ENCODE measurements at places on chromosomes 1 and 21.

DNA sequence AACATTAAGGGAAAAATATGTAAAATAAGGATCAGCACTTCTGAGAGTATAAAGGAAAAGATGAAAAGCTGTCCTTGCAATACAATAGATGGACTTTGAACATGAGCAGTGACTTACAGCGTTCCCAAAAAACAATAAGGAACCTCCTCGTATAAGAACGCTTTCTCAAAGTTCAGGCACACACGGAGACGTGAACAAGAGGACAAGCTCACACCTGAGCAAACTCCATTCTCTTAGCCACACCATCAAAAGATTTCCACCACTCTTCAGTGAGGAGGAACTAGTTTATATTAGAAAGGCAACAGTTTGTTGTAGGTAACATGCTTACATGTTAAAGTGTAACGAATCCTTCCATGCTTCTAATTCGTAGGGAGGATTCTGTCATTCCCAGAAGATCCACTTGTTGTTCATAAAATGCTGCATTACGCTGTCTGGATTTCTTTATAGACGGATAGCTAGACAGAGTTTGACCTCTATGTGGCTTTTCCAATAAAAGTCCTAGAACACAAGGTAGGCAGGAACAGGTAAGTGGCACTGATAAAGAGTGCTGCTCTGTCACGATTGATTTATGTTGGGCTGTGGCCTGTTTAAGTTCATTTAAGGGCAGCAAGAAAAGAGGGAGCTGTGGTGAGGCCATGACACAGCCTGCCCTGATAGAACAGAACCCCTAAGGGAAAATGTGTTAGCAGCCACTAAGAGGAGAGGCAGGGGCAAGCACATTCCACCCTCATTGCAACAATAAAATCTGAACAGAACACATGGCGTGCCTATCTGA lies 37.0 kb upstream of the ATP1A1 start:
- DNase-seq = no peak

DNA sequence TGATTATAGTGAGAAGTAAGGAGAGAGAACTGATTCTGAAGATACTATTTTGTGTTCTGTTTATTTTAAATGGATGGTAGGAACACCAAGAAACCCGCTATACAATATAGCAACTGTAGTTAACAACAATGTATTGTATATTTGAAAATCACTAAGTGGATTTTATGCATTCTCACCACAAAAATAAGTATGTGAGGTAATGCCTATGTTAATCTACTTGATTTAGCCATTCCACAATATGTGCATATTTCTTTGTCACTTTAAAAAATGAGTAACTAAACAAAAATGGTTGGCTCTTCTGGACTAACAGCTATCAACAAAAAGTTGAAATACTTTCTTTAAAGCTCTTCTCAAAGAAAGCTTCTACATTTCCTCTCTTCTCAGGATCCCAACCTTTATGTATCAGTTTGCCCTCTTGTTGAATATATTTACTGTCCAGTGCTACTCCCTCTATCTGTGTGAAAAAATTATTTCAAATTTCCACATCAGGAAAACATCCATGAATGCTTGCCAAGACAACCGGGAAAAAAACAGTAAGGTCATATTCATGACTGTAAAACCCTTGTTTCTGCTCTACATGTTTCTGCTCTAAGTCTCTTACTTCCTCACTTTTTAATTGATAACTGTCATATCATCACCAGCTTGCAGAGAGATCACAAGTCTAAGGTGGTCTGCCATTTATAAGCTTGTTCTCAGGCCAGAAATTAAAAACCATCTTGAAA lies 27.0 kb downstream of the CLCA4 start:
- DNase-seq = no peak

- no peak for DNase-seq
Observed at GRCh38 chr1:29884740-29885139, 648.4 kb downstream of the PTPRU start.

DNA sequence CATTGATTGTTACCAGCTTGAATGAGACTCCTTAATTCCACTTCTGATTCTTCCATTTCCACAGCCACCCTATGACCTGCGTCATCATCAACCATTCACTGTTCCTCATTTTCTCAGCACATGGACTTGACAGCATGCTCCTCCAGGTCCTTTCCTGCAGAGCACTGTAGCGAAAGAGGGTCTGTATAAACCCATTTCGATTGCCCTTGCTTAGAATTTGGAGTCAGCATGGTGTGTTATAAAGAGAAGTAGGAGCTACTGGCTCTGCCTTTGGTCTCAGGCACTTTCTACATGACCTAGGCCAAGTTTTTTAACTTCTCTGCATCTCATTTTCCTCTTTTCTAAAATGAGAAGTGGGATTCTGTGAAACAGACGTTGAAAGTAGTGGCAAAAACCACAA lies 133.8 kb downstream of the AK5 start:
- DNase-seq = no peak

DNA sequence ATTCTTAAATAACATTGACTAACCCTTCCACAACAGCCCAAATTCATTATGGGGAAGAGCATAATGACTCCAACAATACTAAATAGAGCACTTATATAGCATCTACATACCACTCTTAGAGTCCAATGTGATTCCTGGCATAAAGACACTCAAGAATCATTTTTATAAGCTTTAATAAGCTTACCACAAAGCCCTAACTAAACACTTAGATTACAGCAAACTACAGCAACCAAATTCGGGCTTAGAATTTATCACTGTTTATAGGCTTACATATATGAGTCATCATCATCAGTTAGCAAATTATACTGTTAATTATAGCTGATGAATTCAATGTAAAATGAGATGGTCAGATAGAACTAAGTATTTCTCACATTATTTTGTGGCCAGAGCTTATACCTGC lies 7.3 kb downstream of the SCYL3 start:
- no peak for DNase-seq

DNA sequence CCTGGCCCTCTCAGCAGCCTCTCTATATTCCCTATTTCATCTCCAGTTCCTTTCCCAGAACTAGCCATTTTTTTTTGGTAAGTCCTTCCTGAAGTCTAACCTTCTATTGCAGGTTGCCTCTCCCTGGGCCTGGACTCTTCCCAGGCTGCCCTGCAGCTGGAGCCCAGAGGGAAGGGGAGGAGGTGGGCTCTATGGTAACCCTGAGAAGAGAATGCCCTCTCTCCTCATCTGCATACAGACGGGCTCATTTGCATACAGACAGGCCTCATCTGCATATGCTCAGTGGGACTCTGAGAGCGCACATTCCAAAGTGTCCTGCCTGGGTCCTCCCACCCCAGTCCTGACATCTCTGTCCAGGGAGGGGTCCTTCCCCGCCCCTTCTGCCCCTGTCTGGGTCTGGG lies 32.7 kb downstream of the RHBG start:
- no peak for DNase-seq

DNA sequence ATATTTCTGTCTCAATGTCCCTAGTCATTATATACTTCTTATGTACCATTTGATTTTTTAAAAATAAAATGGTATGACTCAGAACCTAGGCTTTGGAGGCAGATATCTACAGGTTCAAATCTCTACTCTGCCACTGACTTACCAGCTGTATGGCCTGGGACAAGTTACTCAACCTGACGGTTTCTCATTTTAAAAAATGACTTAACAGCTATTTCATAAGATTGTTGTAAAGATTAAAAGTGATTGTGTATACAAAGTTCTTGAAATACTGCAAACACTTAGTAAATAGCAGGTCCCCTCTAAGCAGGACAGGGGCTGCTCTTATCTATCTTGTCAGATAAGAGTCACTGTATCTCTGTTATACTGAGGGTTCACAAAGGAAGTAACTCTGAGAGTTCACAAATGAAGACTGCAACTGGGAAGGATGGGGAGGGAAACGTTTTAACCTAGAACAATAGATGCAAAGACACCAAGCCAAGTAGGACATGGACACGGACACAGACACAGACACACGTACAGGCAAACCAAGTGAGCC lies 2.6 kb downstream of the BCAR3 start:
- DNase-seq = no peak

DNA sequence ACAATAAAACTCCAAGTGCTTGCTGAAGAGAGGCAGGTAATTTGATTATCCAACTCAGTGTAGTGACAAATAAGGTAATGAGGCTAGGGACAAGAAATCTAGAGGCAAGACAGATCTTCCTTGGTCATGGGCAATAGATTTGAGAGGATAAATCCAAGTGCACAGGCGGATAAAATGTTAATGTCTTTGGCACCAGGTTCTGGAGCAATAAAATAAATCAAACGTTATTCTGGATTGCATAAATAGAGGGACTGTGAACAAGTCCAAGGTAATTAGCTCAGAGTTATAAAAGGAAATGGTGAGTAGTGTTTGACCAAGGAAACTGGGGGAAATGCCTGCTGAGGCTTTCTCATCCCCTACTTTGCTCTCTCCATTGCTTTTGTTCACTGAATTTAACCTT lies 329.3 kb upstream of the PROX1 start:
- no peak for DNase-seq

DNA sequence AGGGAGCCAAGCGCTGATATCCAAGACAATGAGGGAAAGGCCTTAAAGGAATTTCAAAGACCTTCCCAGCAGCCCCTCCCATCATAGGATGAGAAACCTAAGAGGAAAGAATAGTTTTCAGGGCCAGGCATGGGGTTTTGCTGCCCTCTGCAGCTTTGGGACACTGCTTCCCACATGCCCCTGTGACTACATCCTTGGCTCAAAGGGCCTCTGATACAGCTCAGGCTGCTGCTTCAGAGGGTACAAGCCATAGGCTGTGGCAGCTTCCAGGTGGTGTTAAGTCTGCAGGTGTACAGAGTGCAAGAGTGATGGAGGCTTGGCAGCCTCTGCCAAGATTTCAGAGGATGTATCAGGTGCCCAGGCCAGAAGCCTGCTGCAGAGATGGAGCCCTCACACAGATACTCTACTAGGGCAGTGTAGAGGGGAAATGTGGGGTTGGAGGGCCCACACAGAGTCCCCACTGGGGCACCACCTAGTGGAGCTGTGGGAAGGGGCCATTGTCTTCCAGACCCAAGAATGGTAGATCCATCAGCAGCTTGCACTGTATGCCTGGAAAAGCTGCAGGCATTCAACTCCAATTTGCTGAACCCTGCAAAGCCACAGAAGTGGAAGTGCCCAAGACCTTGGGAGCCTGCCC lies 125.8 kb downstream of the SLC45A1 start:
- DNase-seq = no peak

- no peak for DNase-seq
Observed at GRCh38 chr1:218948446-218948845, 225.2 kb upstream of the LYPLAL1 start.

- DNase-seq = no peak
Observed at GRCh38 chr1:39080269-39080826, 54.2 kb downstream of the NDUFS5 start.

DNA sequence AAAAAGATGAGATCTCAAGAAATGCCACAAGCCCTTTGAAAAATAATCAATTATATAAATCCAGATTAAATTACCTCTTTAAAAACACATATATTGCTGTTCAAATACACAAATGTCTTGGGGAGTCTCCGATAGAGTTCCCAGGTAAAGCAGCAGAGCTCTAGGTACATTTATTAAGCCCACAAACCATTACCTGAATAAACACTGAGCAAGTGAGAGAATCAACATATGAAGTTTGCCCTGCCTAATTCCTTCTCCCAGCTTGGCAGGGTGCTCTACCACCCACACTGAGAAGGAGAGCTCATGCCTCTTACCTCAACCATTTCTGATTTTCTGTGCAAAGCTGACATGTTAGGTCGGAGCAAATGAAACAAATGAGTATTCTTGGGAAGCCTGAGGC lies 402.4 kb downstream of the KCNH1 start:
- DNase-seq = no peak

- no peak for DNase-seq
Observed at GRCh38 chr21:42616446-42616845, 37.0 kb upstream of the PDE9A start.

DNA sequence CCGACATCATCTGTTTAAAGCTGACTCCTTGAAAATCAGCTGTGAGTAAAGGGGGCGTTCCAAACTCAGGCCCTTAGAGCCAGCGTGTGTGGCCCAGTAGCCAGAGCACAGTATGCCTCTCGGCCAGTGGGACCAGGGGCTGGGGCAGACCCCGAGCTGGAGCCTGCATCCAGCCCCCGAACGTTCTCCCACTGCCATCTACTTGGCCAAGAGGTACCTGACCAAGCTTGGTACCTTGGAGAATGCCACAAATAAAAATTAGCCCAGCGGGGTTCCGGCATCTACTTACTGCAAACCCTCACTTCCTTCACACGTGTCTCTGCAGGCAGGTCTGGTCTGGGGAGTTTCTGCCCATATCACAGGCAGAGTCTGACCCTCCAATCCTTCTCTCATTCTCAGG lies 56.7 kb upstream of the COL6A2 start:
- DNase-seq = no peak

- no peak for DNase-seq
Observed at GRCh38 chr1:20848162-20848561, 61.1 kb upstream of the HP1BP3 start.

GRCh38 chr1:85146972-85147359 lies 53.9 kb downstream of the SYDE2 start:
- no peak for DNase-seq

DNA sequence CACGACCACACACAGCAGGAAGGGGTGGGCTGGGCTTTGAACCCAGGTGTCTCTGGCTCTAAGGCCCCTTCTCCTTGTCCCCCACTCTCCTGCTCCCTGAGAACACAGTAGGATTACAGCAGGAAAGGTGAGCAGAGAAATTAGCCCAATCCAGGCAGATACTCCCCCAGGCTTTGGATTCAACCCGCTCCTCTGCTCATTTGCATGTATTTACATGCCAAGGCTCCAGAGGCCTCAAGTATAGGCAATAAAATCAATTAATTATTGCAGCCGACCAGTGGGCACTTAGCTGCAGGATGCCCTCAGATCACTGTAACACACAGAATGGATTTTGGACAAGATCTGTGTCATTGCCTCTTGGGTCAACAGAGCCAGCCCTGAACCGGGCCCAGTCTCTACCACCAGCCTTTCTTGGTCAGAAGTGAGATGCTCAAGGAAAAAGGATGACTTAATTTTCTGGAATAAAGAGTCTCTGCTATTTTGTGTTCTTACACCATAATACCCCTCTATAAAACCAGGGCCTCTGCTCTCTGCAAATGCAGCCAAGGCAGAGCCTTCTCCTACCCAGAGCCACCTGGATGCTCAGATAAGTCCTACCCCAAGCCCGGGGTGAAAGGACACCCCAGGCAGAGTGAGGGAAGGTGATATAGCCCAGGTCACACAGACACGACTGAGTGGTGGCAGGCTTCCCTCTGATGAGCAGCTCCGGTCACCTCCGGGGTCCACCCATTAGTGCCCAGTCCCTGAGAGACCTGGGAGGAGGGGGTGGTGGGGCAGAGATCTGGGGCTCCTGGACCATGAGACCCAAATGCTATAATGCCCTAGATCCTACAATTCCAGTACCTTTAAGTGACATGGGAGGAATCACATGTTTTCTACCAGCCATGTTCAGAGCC lies 28.9 kb downstream of the MATN1 start:
- no peak for DNase-seq

DNA sequence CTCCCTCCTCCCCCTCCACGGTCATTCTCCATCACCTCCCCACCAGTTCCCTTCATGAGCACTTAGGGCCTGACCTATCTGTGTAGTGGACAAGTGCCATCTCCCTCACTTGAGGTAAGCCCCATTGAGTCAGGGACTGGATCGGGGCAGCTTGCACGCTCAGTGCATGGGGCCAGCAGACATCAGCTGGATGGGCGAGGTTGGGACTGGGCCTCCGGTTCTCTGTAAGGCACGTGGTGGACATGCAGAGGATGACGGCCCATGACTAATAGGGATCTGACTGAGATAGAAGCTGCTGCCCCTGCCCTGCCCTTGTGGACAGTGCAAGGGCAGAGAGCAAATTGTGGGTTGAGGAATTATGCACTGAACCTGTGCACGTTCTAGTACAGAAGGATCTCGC lies 120.4 kb upstream of the C1orf174 start:
- no peak for DNase-seq

- no peak for DNase-seq
Observed at GRCh38 chr1:235725434-235725833, 75.8 kb upstream of the GNG4 start.

- no peak for DNase-seq
Observed at GRCh38 chr1:231750818-231751362, 124.3 kb downstream of the DISC1 start.

All from 8988T (cell line).